Thyroid gland (tissue), 4 donors: ENCODE measurements at places on chromosomes 3 and 15. TPM values are rescaled to one million over a fixed set of nuclear protein-coding genes. Genes with fewer than 3 reads are reported as not detected.
A peak's percentile ranks its signal among the peaks of the same experiment; 100 is the strongest.

GRCh38 chr15:95249524-95249923, 1018.2 kb downstream of the MCTP2 start:
- no peak for DNase-seq
- no peaks in the 10 kb centered on the region for H3K36me3 ChIP-seq
- H3K27me3 ChIP-seq: no peaks in the 10 kb centered on the region
- no peaks in the 10 kb centered on the region for H3K4me1 ChIP-seq
- H3K4me3 ChIP-seq: no peak overlapping the region

GRCh38 chr15:62603742-62604141, 438.7 kb upstream of the C2CD4B start:
- no peak for DNase-seq
- no peaks in the 10 kb centered on the region for H3K27me3 ChIP-seq
- no peaks in the 10 kb centered on the region for H3K36me3 ChIP-seq
- H3K27ac ChIP-seq: no peak overlapping the region
- H3K4me3 ChIP-seq: no peak overlapping the region

Gene POLQ
- 0.10 TPM for total RNA-seq

Gene DCUN1D1
- 33.6 TPM for total RNA-seq

- H3K27ac ChIP-seq: peak within 1 kb of the TSS; percentile 100
- H3K4me1 ChIP-seq: peaks cover 35% of the 10 kb centered on the region
- H3K36me3 ChIP-seq: no peaks in the 10 kb centered on the region
- H3K4me3 ChIP-seq: peak within 1 kb of the TSS; percentile 70
- peak; percentile 96 for DNase-seq
These were observed at the start of gene WWTR1 for GRCh38 chr3:149657926-149658743. TSS of gene WWTR1 (minus strand) at chr3:149658025. CDS start at chr3:149657306, 719 bp downstream.

- no peak overlapping the region for H3K27ac ChIP-seq
- H3K27me3 ChIP-seq: no peaks in the 10 kb centered on the region
- DNase-seq: peak; percentile 27
- H3K4me3 ChIP-seq: no peak overlapping the region
These were observed 55.4 kb downstream of the EOMES start for GRCh38 chr3:27666708-27667107.

DNA sequence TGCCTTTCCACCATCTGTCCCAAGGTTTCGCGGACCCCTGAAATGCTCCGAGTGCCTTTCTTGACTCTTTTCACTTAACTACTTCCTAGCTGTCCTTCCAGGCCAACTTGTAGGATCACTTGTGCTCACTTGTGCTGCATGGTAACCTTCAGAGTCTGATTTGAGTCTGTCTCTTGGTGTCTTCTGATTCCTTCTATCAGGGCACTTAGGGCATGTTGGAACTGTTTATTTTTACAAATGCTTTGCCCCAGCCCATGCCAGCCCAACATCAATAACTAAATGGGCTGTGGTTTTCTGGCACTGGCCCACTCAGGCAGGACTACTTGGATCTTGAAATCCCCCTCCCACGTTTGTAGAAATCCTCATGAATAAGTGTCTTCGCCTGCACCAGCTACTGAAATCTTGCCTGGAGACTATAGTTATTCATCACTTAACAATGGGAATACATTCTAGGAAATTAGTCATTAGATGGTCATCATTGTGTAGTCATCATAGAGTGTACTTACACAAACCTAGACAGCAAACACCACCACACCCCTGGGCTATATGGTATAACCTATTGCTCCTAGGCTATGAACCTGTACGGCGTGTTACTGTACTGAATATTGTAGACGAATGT, 123.1 kb upstream of the STRIT1 start:
- no peak overlapping the region for H3K27ac ChIP-seq
- no peaks in the 10 kb centered on the region for H3K36me3 ChIP-seq
- no peak for DNase-seq
- H3K4me1 ChIP-seq: no peaks in the 10 kb centered on the region

DNA sequence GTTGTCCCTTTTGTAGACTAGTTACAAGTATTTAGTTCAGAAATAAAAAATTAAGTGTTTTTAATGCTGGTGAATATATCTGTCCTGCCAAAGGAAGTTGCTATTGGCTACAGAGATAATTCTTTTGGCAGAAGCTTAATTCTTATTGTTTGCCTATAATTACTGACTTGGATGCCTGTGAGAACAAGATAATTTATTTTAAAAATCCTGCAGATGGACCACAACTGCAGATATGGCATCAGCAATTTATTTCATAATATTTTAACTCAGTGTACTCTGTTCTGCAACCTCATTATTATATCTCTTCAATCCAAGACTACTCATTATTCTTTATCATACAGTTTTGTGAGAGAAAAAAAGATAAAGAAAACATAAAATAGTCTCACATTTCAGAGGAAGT, 789.8 kb downstream of the NAALADL2 start:
- no peak overlapping the region for H3K27ac ChIP-seq
- H3K36me3 ChIP-seq: no peaks in the 10 kb centered on the region
- H3K27me3 ChIP-seq: no peaks in the 10 kb centered on the region
- H3K4me1 ChIP-seq: no peaks in the 10 kb centered on the region
- no peak overlapping the region for H3K4me3 ChIP-seq
- no peak for DNase-seq

Gene OSBPL10
- total RNA-seq: 18.6 TPM

GRCh38 chr3:112334691-112335433, 1.9 kb downstream of the CD200 start:
- no peaks in the 10 kb centered on the region for H3K27me3 ChIP-seq
- H3K4me1 ChIP-seq: no peaks in the 10 kb centered on the region
- DNase-seq: no peak
- no peaks in the 10 kb centered on the region for H3K36me3 ChIP-seq

Gene ANKRD63
- not detected for total RNA-seq
